ENCODE measurements at places on chromosomes 13 and 19. TPM values are rescaled to one million over a fixed set of nuclear protein-coding genes. Genes with fewer than 3 reads are reported as not detected.

Gene C1QTNF9
- 3.9 TPM for total RNA-seq

Gene PEX11G
- total RNA-seq = 0.84 TPM

GRCh38 chr19:13189600-13189999 lies 39.4 kb downstream of the IER2 start:
- DNase-seq = no peak

- no peak for DNase-seq
Observed at GRCh38 chr13:111228262-111229144, 91.9 kb upstream of the TEX29 start.

GRCh38 chr13:30810261-30810701 lies 74.9 kb downstream of the ALOX5AP start:
- DNase-seq = no peak

- no peak for DNase-seq
Observed at GRCh38 chr19:17687141-17687856, 855 bp downstream of the UNC13A start.

GRCh38 chr13:26563713-26564112 lies 6.2 kb downstream of the WASF3 start:
- no peak for DNase-seq

- no peak for DNase-seq
Observed at GRCh38 chr19:17125062-17125727, 49.6 kb downstream of the MYO9B start.

All from left ventricle myocardium superior (tissue), 1 donor.